HS-5 (cell line): ENCODE measurements at places on chromosomes 1 and 21.

DNA sequence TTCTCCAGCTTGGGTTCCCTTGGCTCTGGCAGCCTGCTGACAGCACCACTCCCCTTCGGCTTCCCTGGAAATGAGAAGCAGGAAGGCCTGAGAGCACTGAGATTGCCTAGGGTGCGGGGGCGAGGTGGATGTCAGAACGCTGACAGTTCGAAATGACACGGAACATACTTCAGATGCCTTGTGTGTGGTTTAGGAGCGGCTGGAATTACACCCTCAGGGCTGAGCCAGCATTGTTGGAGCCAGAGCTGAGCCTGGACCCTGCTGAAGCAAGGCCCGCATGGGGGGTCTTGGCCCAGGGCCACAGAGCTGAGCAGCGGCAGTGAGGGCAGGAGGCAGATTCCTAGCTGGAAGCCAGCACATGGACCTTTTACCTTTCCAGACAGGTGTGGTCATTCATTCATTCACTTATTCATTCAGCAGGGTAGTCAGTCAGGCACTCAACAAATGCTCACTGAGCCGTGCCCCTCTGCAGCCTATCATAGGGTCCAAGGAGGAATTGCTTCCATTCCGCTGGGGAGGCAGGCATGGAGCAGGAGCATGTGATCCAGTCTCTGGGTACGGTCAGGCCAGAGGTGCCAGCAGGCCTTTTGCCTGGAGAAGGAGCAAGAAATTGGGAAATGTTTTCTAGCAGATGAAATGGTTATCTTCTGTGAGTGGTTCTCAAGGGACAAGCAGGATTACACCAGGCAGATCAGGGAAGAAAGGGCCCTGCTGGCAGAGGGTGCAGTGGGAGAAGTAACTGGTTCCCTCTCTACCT, 6.6 kb upstream of the FOXE3 start:
- no peak for DNase-seq

DNA sequence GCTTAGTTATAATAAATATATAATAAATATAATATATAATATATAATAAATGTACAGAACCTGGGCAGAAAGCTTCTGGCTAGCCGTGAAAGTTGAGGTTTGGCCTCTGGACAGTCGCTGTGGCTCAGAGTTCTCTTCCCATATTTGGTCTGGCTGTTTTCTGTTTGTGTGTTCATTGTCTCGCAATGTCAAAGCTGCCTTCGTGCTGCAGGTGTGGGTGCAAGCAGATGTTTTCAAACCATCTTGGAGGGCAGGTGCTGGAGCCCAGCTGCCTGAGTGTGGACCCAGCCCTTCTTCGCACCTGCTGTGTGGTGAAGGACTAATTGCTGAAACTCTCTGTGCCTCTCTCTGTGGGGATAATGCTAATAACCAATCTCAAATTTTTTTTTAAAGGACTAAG, 3.6 kb upstream of the CSTB start:
- DNase-seq: no peak

DNA sequence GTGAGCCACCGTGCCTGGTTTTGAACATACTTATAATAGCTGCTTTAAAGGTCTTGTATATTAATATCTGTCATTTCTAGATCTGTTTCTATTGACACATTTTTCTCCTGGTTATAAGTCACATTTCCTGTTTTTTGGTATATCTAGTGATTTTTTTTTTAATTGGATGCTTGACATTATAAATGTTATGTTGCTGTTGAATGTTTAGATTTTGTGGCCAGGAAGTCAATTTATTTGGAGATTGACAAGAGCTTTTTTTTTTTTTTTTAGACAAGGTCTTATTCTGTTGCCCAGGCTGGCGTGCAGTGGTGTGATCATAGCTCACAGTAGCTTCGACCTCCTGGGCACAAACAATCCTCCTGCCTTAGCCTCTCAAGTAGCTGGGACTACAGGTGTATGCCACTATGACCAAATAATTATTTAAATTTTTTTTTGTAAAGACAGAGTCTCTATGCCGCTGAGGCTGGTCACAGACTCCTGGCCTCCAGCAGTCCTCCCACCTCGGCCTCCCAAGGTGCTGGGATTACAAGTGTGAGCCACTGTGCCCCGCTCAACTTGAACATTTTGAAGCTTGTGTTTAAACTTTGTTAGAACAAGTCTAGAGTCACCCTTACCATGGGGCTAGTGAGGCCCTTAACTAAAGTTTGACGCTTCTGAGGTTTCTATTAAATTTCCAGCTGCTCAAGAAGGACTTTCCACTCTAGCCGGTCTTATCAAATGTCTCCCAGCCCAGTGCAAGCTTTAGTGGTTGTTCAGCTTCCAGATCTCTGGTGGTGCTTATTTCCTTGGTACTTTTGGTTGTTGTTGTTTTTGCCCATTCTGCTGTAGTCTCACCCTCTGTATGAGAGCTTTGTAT, 8.6 kb upstream of the CHI3L2 start:
- DNase-seq: no peak

DNA sequence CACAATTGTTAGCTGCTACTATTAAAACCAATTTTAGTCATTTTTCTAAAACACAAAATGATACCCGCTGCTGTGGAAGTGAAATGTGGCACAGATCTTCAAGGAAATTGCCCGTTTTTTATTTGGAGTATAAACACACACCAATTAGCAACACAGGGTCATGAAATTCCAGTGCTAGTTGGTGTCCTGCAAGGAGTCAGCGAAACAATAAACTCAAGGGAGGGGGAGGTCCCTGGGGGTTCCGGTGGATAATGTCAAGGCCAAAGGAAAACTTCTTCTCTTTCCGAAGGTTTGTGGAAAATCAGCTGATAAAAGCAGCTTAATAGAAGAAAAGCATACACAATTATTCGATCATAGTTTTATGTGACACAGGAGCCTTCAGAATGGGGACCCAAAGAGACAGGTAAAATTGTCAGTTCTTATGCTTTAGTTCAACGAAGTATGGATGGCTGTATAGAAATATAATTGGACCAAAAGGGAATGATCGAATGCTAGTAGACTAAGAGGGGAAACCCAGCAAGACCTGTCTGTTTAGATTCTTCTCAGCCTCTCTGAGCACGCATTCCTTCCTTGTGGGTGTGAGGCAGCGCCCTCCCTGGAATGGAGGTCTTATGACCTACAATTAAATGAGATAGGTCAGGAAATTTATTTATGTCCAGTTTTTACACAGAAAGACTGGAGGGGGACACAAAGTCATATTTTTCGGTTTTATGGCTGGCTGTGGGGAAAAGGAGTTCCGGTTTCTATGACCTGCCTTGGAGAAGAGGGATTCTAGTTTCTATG, 65.9 kb downstream of the KCNK1 start:
- no peak for DNase-seq

DNA sequence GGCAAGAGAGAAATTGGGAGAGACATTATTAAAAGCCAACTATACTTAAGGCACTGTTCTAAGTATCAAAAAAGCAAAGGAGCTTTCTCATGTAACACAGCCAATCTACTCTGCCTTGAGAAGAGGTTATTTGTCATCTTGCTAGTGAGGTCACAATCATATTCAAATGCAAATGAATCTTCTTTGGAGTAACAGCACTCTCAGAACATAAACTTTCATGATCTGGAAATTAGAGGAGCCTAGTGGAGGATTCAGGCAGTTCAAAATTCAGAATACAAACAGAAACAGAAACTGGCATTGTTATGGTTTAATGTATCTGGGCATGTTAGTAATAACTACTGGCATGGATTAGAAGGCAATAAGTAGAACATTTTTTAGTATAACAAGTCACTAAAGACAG, 57.4 kb downstream of the ARID4B start:
- DNase-seq: peak; percentile 19

- peak; percentile 10 for DNase-seq
These were observed 53.1 kb upstream of the HMCN1 start for GRCh38 chr1:185681034-185681633.
